ENCODE measurements at places on chromosomes 1 and 21. TPM values are rescaled to one million over a fixed set of nuclear protein-coding genes. Genes with fewer than 3 reads are reported as not detected.

DNA sequence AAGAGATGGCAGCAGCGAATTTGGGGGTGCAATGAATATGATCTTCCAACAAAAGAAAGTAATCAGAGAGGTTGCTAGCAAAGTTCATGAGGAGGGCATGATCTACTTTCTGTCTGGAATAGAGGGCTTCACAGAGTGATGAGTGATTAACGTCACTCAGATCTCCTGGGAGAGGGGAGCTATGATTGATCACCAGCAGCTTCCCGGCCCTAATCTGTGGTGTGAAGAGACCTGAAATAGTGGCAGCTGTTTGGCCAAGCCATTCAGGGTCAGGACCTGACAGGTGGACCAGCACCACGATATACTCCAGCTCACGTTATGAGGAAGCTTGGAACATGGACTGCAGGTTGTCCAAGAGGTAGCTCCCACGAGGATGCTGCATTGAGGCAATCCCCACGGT lies 19.9 kb upstream of the TMEM183A start:
- no peak overlapping the region for H3K4me3 ChIP-seq
- H3K4me1 ChIP-seq = no peaks in the 10 kb centered on the region
- no peaks in the 10 kb centered on the region for H3K36me3 ChIP-seq
- no peak overlapping the region for H3K27ac ChIP-seq
- DNase-seq = no peak
- H3K27me3 ChIP-seq = no peaks in the 10 kb centered on the region

GRCh38 chr1:95230256-95230655 lies 3.8 kb upstream of the RWDD3 start:
- H3K4me3 ChIP-seq = no peak overlapping the region
- H3K27me3 ChIP-seq = no peaks in the 10 kb centered on the region
- peaks cover 20% of the 10 kb centered on the region for H3K4me1 ChIP-seq
- H3K27ac ChIP-seq = no peak overlapping the region

- no peak for DNase-seq
- H3K4me3 ChIP-seq = no peak overlapping the region
- H3K27me3 ChIP-seq = no peaks in the 10 kb centered on the region
- no peak overlapping the region for H3K27ac ChIP-seq
- H3K36me3 ChIP-seq = no peaks in the 10 kb centered on the region
- peaks cover 13% of the 10 kb centered on the region for H3K4me1 ChIP-seq
Observed at GRCh38 chr1:45848097-45848496, 44.7 kb downstream of the MAST2 start.

The RGS8 gene
- total RNA-seq = not detected

DNA sequence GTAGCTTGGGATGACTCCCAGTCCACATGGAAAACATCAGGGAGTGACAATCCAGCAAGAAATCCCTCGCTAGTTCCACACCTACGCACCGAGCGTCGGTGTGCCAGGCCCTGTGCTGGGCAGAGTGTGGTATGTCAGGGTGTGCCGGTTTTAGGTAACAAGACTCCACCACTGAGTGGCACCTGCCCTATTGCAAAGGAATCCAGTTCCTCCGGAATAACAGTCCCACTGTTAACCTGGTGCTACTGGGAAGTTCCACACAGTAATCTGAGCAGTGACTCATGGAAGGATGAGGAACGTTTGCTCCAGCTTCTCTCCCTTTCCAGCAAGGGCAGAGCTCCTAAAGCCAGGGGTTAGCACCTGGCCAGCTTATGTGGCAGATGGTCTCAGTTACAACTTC lies 14.3 kb downstream of the RNF207 start:
- no peaks in the 10 kb centered on the region for H3K27me3 ChIP-seq
- peaks cover 14% of the 10 kb centered on the region for H3K4me1 ChIP-seq
- peaks cover 22% of the 10 kb centered on the region for H3K36me3 ChIP-seq
- H3K4me3 ChIP-seq = no peak overlapping the region
